M059J (cell line): ENCODE measurements at places on chromosomes 4 and X. TPM values are rescaled to one million over a fixed set of nuclear protein-coding genes. Genes with fewer than 3 reads are reported as not detected.

DNA sequence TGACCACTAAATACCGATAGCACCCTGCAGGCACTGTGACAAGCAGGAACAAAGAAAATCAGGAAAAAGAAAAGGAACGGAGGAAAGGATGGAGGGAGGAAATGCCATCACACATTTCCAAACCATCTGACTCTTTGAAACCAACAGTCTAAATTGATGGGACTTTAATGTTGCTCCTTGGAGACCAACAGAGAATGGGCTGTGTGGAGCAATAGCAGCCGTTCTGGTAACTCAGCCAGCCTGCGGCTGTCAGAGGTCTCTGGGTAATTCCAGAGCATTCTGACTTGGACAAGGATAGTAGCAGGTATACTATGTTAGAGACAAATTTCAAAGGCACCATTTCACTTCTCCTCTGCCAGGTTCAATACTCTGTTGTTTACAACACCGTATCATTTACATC, 18.0 kb downstream of the PARM1 start:
- DNase-seq = no peak

The SETD7 gene
- 16.7 and 25.3 TPM in 2 replicates for total RNA-seq

DNA sequence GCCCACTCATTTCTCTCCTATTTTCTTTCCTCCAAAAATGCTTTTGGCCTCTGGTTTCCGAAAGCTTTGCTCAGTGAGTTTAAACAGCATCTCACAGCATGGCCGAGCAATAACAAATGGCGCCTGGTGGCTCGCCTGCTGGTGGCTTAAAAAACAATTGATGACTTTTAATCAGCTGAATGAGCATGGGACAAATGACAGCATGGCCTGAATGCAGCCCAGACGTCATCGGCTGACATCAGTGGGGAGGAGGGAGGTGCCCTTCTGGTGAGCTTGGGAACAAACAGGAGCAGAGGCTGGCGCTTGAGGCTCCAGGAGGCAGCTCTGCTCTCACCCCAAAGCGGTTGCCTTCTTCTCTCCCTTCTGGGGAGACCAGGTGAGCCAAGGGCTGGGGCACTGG, 286.4 kb downstream of the BCOR start:
- DNase-seq = no peak

DNA sequence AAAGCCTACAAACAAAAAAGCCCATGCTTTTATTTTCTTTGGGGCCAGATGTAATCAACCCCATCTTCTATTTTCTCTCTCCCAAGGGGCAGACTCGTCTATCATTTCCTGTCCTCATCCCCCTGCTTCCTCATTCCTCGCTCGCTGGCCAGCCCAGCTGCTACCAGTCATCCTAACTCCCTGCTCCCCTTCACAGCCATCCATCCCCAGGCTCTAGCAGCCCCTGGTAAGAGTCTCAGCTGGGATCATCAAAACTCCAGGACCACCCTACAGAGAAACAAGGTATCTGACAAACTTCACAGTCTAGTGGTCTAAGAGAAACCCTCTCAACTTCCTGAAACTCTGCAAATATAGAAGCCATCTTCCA, 23.6 kb downstream of the SH3KBP1 start:
- DNase-seq = no peak

The RPS6KA6 gene
- total RNA-seq = not detected in 2 replicates

GRCh38 chrX:49276207-49276606, 6.6 kb downstream of the PPP1R3F start:
- DNase-seq = no peak

DNA sequence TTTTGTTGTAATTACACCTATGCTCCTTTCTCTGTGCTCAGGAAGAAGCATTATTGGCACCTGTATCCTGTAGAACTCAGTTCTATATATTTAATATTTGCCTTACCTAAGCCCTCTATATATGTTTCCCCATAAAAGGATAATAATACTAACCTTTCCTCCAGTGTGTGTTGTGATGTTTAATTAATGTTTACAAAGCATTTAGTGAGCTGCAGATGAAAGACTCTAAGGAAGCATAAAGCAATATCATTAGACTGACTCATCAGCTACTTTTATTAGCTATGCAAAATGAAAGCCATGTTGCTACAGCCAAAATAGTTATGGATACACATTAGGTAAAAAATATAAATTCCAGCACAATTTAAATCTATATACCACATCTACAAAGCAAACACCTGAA, 93.6 kb upstream of the PTPN13 start:
- DNase-seq = peak; percentile 34

DNA sequence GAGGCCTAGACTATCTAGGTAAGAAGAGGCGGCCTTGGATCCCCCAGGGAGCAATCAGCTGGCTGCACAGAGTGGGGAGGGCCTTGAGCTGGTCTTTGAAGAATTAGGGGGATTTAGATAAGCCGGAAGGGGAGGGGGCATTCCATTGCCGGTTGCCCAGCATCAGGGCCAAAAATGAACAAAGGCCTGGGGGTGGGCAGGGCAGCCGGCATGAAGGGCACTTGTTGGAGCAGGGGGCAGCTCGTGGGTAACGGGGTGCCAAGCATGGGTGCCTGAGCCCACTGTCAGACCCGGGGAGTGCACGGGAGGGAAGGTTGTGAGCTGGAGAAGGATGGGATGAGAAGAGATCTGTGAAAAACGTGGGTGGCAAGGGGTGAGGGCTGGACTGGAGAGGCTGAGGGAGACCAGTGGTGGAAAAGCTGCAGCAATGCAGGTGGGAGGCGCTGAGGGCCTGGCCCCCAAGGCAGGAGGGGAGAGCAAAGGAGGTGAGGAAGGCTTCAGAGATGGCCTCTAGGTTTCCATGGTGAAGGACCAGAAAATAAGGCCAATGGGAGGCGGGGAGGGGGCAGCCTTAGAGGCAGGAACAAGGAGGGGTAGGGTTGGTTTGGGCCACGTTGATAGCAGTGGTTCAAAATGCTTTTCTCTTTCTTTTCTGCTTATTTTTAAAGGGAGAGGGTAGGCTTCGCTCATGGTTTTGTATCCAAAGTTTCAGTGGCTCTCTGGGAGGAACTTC, 8.6 kb downstream of the KLF3 start:
- DNase-seq = no peak

DNA sequence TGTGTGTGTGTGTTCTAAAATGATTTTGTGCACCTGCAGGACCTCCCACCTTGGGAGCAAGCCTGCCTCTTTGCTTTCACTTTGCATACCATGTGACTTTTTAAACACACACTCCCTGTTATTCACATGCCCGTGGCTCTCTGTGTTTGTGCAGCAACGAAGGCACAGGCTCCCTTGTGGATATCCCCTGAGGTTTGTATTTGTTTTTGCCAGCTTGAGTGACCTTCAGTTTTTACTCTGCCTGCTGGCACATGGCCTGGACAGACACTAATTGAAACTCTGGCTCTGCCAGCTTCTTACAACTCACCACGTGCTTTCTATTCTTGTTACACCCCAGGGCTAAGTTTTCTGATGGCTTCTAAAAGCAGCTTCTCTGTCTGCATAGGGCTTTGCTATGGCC, 885.8 kb downstream of the SH3BGRL start:
- peak; percentile 1 for DNase-seq

The CNKSR2 gene
- total RNA-seq = not detected in 2 replicates

DNA sequence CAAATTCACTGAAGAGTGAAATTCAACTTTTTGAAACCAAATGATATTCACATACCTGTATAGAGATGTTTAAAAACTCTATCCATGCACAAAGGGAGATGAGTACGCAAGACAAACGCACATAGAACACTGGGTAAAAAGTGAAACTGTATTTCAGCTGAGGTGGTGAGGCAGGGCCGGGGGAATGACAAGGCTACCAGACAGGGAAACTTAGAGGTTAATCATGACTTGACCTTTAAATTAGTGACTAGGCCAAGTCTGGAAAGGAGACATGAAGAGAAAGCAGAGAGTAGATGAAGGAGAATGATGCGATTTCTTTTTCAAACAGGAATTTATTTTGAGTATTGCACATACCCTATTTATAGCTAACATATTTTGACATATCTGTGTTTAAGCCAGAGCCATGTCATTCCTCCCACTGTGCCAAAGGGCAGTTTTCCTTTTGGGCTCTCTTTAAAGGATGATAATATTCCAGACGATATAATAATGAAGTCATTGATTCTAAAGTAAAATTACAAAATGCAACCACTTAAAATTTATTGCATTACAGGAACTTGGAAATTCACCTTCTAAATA, 49.4 kb downstream of the ARHGEF6 start:
- no peak for DNase-seq

DNA sequence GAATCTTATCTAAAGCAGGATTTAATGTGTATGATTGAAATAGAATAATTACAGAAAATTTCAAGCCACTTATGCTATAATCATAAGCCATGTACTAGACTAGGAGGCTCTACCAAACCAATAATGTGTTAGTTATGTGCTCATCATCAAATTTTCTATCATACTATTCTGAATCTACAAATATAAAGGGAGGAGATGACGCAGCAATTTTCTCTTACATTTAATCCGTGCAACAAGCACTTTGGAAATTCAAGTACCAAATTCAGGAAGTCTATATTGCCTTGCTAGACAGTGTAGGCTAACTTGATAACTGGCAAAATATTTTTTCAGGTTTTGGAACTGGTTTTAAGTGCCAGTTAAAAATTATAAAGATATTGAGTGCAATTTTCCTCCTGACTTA, 283.5 kb downstream of the C4orf33 start:
- DNase-seq = no peak

GRCh38 chrX:54248309-54248708, 65.3 kb upstream of the FAM120C start:
- peak; percentile 31 for DNase-seq

The IGSF1 gene
- total RNA-seq = 0.89 and 1.5 TPM in 2 replicates

DNA sequence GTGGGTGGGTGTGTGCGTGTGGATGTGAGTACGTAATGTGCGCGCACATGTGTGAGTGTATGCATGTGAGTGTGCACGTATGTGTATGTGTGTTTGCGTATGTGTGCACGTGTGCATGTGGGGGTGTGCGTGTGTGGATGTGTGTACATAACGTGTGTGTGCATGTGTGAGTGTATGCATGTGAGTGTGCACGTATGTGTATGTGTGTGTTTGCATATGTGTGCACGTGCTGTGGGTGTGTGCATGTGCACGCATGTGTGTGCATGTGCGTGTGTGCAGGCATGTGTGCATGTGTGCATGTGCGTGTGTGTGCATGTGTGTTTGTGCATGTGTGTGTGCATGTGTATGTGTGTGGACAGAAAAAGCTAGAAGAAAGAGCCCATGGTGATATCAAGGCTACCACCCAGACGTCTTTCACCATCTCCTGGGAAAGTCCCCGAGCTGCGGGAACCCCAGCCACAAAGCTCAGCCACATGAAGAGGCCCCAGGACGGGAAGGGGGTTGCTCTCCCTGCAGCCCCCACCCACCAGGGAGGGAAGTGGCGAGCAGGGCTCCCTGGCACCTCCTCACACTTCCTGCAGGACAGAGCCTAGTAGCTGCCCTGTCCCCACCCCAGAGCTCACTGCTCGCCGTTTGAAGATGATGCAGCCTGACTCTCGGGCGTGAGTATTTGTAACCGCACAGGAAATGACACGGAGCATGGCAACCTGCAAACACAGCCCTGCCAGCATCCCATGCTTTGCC, 108.3 kb downstream of the DCTD start:
- peak; percentile 68 for DNase-seq

DNA sequence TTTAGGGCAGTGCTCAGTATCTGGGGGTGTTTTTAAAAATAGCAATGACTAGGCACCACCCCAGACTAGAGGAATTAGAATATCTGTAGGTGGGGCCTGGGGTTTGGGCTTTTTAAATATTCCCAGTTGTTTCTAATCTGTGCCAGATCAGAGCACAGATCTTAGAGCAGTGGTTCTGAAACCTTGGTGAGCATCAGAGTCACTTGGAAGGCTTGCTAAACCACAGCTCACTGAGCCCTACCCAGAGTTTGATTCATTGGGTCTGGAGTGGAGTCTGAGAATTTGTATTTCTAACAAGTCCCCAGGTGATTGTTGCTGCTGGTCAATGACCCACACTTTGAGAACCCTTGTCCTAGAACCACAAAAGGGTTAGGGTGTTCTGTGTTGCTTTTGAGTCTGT, 16.7 kb downstream of the HADH start:
- DNase-seq = peak; percentile 12

The PPP1R2C gene
- total RNA-seq = not detected in 2 replicates

DNA sequence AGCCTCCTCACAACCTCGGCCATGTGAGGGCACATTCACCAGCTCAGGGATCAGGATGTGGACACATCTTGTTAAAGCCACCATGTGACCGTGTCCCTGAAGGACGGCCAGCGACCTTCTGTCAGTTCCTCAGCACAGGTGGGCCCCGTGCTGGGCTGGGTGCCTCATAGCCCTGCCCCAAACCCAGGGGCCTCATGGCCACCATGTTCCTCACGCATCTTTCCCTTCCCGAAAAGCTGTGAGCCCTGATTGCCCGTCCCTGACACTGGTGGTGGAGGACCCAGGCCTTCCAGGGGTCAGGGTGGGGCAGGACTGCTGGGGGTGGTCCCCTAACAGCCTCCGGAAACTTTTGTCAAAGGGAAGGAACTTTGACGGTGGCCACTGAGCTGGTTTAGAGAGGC, 60.1 kb upstream of the ADRA2C start:
- no peak for DNase-seq

The IQCM gene
- not detected in 2 replicates for total RNA-seq

The BMX gene
- total RNA-seq = not detected in 2 replicates

- DNase-seq = no peak
Observed at GRCh38 chrX:74292808-74293123, 11.2 kb upstream of the ZCCHC13 start.

- peak; percentile 69 for DNase-seq
Observed at GRCh38 chrX:29890004-29890403, 325.4 kb upstream of the MAGEB2 start.

- DNase-seq = peak; percentile 72
Observed at GRCh38 chr4:184384056-184384809, 90.1 kb downstream of the IRF2 start.

DNA sequence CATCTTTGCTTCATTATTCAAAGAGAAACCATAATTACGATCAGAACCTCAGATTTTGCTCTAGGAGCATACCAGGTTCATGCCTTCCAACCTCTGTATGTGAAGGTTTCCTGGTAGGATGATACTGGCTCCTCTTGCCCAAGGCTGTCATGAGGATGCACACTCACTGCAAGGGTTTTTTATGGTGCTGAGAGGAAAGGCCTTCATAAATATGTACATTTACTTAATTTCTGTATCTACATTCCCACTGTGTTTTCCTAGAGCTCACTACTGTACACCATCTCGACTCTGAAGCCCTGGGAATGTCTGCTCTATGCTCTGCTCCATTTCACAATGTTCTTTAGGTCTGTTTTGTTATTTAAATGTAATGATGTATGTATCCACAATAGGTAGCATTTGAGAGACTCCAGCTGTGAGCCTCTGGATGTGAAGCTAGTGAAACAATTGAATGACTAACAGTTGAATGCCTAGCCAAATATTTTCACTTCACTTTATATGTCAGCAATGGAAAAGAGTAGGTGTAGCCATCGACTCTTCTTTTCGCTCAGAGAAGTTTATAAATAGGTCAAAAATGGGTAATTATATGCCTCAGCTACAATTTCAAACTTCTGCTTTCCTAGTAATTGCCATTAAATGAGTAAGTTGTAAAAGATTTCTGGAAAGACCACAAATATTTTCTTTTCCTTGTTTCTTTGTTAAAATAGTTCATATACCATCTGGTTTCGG, 228.0 kb downstream of the PALLD start:
- no peak for DNase-seq

GRCh38 chr4:78749972-78750727, 26.0 kb upstream of the BMP2K start:
- no peak for DNase-seq
